ENCODE measurements at places on chromosomes 4 and X. TPM values are rescaled to one million over a fixed set of nuclear protein-coding genes. Genes with fewer than 3 reads are reported as not detected.

Gene TEX13B
- not detected for total RNA-seq

Gene UGT2B7
- total RNA-seq: 9.3 TPM

Gene SH2D1A
- 0.12 TPM for total RNA-seq

Gene SORBS2
- total RNA-seq: 32.7 TPM

Gene SPP1
- total RNA-seq: 23.0 TPM

Gene PWWP3B
- 205 TPM for total RNA-seq

Gene ZNF330
- 36.6 TPM for total RNA-seq

Gene CXorf49
- not detected for total RNA-seq

Gene CABS1
- not detected for total RNA-seq

Gene CYP4V2
- total RNA-seq: 11.9 TPM

Gene BEX2
- 55.8 TPM for total RNA-seq

Gene LONRF3
- 2.5 TPM for total RNA-seq

Gene JCHAIN
- total RNA-seq: 27.7 TPM

Gene PRSS12
- total RNA-seq: 3.0 TPM

Gene MRPL1
- total RNA-seq: 23.2 TPM

Gene WNK3
- total RNA-seq: 5.6 TPM

Gene NR0B1
- 4.6 TPM for total RNA-seq

Gene XAGE2
- not detected for total RNA-seq

Gene CT47B1
- not detected for total RNA-seq

Gene FREM3
- total RNA-seq: 0.08 TPM

Gene CXCR3
- total RNA-seq: 0.15 TPM

Gene HPSE
- total RNA-seq: 6.1 TPM

Gene SUPT20HL2
- total RNA-seq: 0.13 TPM

Gene NAP1L3
- total RNA-seq: 5.6 TPM

Gene SOWAHD
- total RNA-seq: 0.58 TPM
